Stimulated activated CD4-positive, alpha-beta T cell treated with anti-CD3 and anti-CD28 coated beads, Interleukin-1b, Interleukin-23, amount 100 ng/mL, for 1 hour (primary cell): ENCODE measurements at places on chromosomes 1 and 21.
A peak's percentile ranks its signal among the peaks of the same experiment; 100 is the strongest.

GRCh38 chr1:12475530-12475934, 142.5 kb downstream of the DHRS3 start:
- DNase-seq = no peak

DNA sequence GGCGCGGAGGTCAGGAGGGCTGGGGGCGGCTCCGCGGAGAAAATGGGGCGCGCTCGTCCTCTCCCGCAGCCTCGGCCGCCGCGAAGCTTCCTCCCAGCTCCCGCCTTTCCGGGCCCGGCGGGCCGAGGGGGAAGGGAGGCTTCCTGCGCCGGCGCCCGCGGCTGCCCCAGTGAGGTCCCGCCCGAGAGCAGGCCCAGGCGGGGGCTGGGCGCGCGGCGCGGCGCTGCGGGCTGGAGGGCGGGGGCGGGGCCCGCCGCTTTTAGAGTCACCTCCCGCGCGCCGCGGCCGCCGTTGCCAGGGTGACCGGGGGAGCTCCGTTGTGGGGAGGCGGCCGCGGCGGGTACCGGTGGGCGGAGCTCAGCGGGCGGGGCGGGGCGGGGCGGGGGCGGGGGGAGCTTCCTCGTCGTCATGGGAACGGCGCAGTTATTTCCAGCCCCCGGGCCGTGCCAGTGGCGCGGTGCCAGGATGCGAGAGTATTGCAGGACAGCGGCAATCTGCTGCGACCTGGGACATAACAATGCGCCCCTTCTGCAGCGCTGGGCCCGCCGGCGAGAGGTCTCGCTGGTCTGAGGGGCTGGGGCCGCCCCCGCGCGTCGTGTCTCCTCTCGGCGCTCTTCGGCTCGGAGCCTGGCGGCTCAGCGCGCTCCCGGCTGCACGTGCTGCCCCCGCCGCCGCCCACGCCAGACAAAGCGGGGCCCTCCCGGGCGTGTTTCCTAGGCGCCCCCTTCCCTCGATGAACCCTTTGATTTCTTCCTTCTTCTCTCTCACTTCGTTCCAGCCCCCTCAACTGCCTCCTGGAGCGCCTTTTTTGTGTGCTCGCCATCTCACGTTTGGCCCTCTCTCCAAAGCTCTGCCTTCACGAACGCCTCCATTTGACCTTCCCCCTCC, 16.9 kb downstream of the IER5 start:
- peak; percentile 80 for DNase-seq

- no peak for DNase-seq
These were observed 107.8 kb downstream of the DISC1 start for GRCh38 chr1:231734417-231734816.

- no peak for DNase-seq
These were observed 96.9 kb downstream of the ZNF644 start for GRCh38 chr1:90924982-90925381.

DNA sequence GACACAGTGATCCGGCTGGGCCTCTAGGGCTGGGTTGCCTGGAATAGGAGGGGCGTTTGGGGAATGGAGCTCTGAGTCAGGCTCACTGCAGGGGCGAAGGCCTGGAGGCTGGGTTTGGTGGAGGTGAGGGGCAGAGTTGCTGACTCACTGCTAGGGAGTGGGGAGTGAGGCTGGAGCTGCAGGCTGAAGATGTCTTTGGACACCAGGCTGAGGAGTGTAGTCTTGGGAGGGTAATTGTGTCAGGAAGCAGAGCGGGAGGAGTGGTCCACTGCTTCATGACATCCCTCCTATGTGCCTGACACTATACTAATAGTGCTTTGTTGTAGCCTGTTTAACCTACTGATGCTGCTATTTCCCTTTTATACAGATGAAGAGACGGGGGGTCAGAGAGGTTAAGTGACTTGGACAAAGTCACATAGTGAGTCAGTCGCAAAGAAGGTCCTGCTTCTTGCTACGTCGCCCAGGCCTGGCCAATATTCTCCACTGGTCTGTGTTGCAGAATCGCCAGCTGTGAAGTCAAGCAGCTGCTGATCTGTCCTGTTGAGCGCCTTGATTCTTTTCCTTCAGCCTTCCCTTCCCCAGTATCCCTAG, 13.6 kb downstream of the ACTL8 start:
- DNase-seq = no peak

GRCh38 chr1:199287647-199288046, 648.8 kb downstream of the PTPRC start:
- no peak for DNase-seq

- no peak for DNase-seq
These were observed at the start of gene OR2T33 for GRCh38 chr1:248277876-248278275. Gene OR2T33, minus strand, starts transcription at chr1:248277976. Its CDS starts 4,162 bp downstream, at chr1:248273814.

GRCh38 chr1:118202076-118202608, 17.1 kb upstream of the SPAG17 start:
- no peak for DNase-seq

- DNase-seq = no peak
These were observed 7.3 kb downstream of the ODF2L start for GRCh38 chr1:86388777-86389176.

DNA sequence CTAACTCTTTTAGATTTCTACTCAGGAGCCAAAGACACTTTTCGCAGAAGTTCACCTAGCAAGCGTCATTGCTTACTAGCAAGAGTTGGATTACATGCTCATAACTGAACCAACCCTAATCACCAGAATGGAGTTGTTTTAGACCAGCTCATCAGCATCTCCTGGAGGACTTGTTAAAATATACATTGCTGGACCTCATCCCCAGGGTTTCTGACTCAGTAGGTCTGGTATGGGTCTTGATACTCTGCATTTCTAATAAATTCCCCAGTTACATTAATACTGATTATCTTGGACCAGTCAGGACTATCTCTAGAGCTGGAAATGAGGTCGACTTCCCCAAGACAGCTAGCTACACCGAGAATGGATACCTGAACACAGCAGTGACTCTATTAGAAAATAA, 9.7 kb upstream of the PRDX6 start:
- DNase-seq = no peak

- no peak for DNase-seq
These were observed 50.5 kb downstream of the PDE9A start for GRCh38 chr21:42703965-42704364.

DNA sequence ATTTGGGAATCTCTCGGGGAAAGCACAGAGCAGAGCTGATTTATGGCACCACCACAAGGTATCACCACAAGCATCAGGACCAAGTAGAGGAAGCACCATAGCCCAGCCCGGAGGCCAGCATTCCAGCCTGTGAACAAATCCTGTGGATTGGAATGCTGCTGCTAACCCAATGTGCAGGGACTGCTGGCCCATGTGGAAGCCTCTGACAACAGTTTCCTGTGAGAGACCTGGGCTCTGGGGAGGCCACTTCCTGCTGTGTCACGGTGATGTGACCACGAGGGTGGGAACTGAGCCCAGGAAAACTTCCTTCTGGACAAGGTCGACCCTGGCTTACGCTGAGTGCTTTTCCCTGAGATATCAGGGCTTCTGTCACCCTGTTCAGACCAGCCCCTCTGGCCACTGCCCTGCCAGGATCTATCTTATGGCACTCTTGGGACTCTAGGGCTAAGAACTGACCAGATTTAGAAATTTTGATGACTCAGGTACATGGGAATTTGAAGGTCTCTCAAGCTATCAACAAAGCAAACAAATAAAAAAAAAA, 88.3 kb upstream of the NGF start:
- DNase-seq = no peak

- DNase-seq = no peak
These were observed 45.5 kb downstream of the USP25 start for GRCh38 chr21:15775291-15775690.

- no peak for DNase-seq
These were observed 394.8 kb downstream of the PTPRC start for GRCh38 chr1:199033661-199034060.

DNA sequence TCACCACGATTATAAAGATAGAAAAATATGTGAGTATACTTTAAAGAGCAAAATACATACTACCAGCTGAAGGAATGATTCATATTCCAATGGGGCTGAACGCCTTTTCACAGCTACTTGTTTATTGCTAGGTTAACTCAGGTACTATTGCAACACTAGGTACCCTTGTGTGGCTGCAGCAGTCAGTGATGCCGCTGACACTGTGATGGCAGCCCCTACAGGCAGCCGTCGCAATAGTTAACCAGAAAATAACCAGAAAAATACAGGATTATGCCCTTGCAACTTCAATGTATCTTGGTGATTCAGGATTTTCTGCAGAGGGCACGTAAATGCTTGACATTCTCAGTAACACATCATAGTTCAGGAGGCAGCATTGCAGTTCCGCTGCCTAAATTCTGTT, 1.6 kb upstream of the MARK1 start:
- DNase-seq = no peak

DNA sequence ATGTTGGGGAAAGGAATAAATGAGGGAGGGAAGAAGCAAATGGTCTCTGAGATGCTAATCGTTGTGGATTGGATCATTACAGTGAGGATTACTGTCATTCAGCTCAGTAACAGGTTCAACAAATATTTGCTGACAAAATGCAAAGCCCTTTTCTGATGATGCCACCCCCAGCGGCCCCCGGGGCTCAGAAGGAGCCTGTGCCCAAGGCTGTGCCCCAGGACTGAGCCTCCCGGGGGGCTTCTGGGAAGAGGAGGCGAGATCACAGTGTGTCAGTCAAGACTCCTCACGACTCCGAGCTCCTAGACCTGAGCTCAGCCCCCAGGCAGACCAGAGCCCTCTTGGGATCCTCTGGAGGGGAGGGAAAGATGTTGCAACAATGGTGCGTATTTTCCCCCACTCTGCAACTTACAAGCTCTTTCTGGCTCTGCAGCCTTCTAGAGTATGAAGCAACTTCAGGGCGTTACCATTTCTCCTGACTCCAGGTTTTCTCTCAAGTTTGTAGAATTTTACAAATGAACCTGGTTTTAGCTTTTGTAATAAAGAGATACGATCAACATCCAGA, 20.8 kb downstream of the EPHA8 start:
- no peak for DNase-seq

DNA sequence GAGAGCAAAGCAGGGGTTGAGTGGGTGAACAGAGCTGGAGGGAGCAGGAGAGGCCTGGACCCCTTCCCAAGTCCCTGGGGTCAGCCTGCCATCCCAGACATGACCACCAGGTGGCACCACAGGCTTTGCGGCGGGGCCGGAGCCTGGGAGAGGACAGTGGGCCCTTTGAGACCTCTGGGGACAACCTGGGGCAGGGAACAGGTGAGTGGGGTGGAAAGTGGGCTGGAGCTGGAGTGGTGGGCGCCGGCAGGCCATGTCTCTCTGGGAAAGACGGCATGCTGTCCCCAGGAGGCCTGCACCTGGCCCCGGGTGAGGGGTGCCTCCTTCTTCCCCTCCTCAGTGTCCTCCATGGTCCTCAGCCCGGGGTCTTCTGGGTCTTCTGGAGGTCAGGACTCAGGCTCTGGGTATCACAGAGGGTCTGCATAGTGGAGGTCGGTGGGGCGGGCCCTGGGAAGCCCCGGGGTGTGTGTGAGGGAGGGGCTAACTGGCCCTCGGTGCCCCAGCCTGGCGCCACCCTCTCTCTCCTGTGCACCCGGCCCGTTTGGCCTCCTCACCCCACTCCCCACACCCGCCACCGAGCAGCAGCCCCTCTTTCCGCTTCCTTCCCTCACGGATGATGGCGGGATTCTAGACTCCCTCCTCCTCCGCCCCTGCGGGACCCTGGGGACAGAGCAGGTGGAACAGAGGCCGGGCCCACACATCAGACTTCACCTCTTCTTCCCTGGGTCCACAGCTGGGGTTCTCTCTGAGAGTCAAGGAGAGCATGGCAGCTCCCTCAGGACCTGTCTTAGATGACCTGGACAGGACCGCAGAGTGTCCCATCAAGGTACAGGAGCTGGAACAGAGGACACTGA, 28.5 kb upstream of the PKP1 start:
- peak; percentile 52 for DNase-seq

- DNase-seq = no peak
These were observed 20.8 kb upstream of the TLCD4 start for GRCh38 chr1:95096218-95096841.

GRCh38 chr1:61951731-61952580, 209.7 kb downstream of the PATJ start:
- DNase-seq = no peak

DNA sequence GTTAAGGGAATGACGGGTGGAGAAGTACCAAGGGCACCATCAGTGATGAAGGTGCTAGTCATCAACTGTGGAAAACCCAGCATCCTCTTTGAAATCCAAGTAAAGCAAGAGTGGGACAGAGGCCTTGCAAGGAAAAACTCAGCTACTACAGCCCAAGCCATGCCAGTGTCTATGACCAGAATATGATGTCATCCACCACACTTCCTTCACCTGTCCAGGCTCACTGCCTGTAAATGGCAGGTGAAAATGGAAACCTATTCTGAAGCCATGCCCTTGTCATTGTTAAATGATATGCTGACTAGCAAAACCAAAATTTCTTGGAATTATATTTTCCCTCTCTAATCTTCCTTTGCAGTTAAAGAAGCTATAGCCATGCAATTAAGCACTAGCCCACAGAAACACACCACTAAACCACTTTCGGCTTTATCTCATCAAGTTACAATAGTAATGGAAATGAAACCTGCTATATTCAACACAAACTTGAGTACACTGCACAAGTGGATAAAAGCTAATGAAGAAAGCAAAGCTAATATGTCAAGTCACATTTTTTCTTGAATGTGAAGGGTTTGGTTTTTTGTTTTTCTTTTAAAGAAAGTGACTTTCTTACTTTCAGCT, 96.3 kb upstream of the RALGPS2 start:
- no peak for DNase-seq

GRCh38 chr1:8589571-8589970, 227.9 kb downstream of the RERE start:
- DNase-seq = no peak

DNA sequence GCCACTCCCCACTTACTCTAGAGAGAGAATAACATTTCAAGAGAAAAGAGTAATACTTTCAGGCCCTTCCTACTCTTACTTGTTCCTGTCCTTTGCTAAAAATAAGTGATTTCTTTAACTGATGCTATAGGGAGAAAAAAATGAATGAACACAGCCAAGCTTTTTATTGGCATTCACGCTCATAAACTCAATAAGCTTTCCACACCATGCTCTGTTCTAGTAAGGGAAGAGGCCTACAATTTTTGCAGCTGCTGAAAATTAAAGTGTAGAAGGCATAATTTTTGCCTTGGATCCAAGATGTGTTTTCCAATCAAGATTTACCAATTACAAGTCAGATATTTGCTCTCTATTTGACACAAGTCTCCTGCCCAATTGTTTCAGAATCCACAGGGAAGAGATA, 188.1 kb upstream of the RGS18 start:
- DNase-seq = no peak

- DNase-seq = no peak
These were observed 4.8 kb downstream of the RC3H1 start for GRCh38 chr1:174017231-174017970.

GRCh38 chr21:28729887-28730286, 262.8 kb downstream of the LTN1 start:
- no peak for DNase-seq

GRCh38 chr1:185501099-185501498, 184.1 kb upstream of the IVNS1ABP start:
- DNase-seq = no peak

- DNase-seq = no peak
These were observed 33.0 kb upstream of the MTF1 start for GRCh38 chr1:37892151-37893047.

- DNase-seq = peak; percentile 71
These were observed 54.1 kb upstream of the SAMD11 start for GRCh38 chr1:869499-870244.

GRCh38 chr1:24692351-24692980, 49.4 kb downstream of the SRRM1 start:
- DNase-seq = no peak
